Stimulated activated CD8-positive, alpha-beta memory T cell treated with anti-CD3 and anti-CD28 coated beads, Interleukin-4, amount 100 ng/mL, for 4 hours (primary cell): ENCODE measurements at places on chromosomes 11 and 22.

- DNase-seq = no peak
Measured at GRCh38 chr22:40397396-40397795, 27.0 kb downstream of the SGSM3 start.

DNA sequence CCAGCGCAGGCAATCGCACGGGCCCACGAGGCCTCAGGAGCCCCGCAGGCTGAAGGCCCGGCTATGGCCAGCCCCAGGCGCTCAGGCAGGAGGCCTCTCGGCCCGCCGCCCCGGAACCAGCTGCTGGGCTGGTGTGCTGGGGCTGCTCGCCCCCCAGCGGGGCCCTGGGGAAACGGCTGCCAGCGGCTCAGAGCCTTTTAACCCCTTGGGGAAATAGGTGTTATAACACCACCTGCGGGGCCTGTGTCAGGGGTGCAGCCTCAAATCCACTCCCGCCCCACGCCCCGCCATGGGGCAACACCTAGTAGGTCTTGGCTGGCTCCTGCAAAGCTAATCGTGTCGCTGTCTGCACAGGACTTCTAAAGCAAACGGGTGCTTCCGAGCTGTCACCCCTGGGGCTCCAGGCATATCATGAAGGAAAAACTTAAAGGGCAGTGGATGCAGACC is 237.4 kb downstream of the TTC28 start:
- DNase-seq = peak; percentile 17

- DNase-seq = no peak
Measured at GRCh38 chr22:46415776-46416519, 80.4 kb downstream of the TRMU start.

DNA sequence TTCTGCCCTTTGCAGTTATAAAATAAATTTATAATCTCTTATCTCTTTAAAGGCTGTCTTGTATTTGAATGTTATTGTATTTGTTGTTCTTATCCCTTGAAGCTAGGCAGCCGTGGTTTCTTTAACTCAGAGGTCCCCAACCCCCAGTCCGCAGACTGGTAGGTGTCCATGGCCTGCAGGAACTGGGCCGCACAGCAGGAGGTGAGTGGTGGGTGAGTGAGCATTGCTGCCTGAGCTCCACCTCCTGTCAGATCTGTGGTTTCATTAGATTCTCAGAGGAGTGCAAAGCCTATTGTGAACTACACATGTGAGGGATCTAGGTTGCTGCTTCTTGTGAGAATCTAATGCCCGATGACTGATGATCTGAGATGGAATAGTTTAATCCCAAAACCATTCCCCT is 380.0 kb upstream of the CCDC90B start:
- no peak for DNase-seq

- DNase-seq = no peak
Measured at GRCh38 chr11:113602483-113602882, 103.6 kb downstream of the TMPRSS5 start.

DNA sequence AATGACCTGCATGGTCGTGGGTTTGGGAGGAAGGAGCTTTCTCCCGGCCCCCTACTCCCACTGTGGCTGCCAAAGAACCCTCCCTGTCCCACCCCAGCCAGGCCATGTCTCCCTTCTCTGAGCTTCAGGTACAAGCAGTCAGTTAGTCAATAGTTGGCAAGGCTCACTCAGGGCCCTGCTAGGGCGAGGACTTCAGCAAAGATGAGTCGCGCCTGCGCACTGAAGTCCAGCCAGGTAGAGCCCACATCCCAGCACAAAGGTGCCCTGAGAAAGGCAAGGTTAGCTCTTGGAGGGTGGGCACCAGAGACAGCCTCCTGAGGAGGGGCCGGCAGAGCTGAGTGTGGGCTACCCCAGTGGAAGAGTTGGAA is 11.1 kb downstream of the C11orf86 start:
- no peak for DNase-seq

GRCh38 chr22:17436382-17436980 is 67.2 kb downstream of the CECR2 start:
- no peak for DNase-seq

DNA sequence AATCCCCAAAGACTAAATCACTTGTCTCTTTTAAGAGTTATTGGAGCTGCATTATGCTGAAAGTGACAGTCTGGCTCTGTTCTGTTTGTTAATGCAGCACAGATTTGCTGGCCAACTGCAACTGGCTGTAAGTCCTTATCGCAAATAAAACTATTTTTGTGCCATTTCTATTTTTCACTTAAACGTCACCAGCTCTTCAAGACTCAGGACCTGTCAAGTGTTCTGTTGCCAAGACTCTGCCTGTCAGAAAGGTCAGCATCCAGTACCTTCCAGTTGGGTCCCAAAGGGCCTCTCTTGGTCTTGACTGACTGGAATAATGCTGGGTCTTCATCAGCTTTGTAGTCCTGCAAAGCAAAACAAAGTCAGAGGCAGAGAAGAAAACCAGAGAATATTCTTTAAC is 45.6 kb downstream of the PITPNB start:
- no peak for DNase-seq

DNA sequence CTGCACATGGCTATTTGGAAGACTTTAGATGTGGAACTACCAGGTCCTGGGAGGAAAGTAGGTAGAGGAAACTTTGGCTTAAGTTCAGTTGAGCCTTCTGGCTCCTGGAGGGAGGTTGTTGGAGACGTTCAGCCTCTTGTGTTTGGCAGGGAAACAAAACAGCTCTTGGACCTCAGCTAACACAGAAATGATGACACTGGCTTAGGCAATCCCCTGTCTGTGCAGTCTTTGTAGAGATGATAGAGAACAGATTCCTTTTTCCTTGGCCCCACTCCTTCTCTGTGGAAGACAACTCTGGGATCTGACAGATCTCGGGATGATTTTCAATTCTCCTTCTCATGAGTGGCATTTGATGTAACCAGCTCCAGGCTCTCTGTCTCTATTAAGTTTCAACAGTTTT is 428.5 kb downstream of the TMEM135 start:
- no peak for DNase-seq

DNA sequence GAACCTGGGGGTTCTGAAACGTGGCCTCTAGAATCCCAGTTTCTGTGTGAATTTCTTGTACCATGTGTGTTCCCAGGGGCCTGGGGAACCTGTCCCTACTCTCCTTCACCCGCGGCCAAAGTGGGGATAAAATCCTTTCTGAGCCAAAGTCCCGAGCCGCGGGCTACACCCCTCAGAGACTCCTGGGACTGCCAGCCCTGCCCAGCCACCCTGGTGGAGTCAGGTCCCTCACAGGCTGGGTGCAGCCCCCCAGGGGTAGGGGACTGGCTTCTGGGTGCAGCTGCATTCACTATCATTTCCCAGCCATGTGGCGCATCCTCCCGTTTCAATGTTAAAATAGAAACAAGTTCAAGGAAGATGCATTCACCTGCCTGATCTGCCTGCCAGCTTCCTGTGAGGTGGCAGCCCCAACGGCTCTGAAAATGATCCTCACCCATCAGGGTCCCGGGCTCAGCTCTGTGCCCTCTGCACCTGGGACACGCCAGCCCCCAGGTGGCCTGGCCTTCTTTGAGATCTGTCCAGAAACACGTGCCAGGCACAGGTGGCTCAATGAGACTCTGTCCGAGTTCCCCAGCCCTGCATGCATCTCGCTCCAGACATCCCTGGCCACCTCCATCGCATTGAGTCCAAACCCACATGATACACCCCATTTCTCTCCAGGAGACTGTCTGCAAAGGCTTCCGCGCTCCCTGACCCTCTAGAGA is 338.8 kb downstream of the CTTN start:
- DNase-seq = no peak

DNA sequence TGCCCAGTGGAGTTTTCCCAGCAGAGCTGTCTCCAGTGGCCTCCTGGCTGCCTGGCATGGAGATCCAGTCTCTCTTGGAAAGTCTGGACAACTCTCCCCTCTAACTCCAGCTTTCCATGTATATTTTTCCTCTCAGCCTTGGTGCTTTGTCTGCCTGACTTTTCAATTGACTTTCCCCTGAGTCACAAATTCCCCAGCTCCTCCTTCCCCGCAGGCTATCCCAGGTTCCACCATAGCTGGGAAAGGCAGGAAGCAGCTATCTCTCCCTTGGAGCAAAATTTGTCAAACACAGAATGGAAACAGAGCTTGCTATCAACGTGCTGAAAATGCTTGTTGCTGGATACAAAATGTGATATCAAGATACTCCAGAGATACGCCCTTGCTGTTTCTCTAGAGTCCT is 384.8 kb downstream of the TMEM135 start:
- DNase-seq = no peak

DNA sequence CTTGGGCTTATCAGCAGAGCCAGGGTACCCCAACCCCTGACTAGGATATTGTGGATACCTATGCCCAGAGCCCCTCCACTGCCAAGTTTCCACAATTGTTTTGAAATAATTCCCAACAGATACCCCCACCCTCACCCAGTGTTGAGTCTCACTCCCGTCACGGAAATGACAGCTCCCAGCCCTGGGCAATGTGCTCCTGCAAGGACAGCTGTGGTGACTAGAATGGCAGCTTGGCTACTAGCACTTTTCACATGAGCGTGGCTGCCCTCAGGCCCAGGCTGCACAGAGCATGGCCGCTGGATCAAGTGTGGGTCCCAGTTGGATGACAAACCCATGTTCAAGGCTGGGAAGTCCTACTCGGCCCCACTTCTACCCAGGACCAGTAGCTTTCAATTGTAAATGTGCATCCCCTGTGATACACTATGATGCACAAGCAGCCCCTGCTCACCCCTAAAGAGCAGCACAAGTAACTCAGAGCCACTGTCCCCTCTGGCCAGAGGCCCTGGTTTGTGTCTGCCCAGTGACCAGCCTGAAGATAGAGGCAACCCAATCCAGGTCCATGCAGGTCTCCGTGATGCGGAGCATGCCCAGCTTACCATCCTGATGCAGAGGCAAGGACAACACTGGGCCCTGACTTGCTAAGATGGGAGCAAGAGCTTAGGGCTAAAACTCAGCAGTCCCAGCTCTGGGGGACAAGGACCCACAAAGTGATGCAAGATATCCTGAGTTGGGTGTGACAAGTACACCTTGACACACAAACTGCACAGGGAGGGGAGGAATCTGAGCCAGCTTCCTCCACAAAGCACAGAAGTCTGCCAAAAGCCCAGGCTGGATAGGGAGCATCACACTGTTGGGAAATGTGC is 13.2 kb downstream of the KCNQ1OT1 start:
- no peak for DNase-seq

DNA sequence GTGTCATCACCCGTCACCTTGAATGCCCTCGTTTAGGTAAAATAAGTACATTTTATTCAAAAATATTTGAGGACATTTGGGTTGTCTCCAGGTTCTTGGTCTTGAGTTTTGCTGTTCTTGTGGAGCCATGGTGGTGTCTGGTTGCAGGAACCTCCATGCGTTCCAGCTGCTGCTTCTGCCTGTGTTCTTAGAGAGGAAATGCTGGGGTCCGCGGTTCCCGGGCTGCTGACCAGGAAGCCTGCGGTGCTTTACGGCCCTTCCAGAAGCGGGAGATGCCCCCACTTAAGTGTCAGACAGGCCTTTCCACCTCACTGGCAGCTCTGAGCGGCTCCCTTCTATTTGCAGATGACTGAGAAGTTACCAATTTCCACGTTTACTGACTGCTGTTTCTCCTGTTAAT is 66.8 kb downstream of the LRP5 start:
- no peak for DNase-seq

DNA sequence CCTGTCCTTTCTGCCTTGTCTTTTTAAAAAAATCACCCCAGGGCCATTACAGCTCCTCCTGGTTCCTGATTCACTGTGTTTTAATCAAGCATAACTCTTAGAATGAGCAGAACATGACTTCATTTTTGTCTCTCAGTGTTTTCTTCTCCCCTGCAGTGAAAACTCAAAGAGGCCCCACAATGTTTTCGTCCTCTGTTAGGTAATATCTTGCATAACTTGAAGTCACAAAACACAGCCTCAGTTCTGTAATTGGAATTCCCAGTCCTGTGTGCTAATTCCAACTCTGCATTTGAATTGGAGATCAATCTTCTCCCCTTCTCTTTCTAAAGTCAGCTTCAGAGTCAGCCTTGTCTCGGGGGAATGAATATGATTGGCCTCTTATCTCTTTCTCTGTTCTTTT is 186.5 kb upstream of the NAV2 start:
- no peak for DNase-seq

DNA sequence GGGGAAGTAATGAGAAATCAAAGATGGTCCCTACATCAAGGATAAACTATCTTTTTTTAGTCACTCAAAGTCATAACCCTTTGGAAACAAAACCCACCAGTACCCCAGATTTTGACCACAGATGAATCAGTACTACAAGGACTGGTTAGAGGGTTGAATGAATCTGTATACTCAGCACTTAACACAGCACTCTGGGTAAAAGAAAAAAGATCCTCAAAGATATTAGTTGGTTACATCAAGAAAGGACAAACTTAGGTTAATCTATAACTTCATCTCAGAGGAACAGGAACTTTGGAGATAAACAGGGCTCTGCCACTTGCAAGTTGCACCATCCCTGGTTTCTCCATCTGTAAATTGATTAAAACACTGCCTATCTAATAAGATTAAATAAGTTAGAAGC is 18.8 kb downstream of the SC5D start:
- DNase-seq = no peak

GRCh38 chr11:32893343-32894148 is 935 bp downstream of the QSER1 start:
- no peak for DNase-seq

- DNase-seq = no peak
Measured at GRCh38 chr11:34730544-34731295, 109.8 kb downstream of the EHF start.

DNA sequence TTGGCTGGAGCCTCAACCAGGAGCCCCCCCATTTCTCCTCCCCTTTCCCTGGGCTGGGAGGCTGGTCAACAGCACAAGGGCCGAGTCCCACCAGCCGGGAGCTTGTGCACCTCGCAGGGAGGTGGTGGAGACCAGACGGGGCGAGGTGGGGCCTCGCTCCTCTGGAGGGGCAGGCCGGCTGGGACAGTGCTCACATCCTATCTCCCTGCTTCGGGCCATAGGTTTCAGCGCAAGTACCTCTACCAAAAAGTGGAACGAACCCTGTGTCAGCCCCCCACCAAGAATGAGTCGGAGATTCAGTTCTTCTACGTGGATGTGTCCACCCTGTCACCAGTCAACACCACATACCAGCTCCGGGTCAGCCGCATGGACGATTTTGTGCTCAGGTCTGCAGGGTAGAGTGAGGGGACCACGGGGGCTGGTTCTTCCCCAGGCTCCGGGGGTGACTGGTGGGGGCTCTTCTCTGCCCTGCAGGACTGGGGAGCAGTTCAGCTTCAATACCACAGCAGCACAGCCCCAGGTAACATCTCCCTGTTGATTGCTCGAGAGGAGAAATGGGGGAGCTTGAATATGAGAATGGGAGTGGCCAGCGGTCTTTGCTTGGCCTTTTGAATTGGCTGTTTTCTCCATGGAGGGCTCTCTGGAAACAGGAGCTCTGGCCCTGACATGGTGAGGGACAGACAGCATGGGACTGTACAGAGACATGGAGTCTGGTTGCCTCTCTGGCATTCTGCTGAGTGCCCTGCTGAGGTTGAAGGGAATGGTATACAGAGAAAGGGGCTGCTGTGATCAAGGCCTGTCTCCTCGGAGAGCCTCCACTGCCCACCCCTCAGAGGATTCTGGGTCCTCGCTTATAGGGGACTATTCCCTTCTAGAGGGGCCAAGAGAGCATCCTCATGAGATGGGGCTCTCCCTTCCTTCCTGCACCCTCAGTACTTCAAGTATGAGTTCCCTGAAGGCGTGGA is 3.3 kb downstream of the SIDT2 start:
- DNase-seq = no peak
